Liver (tissue), 10 donors: ENCODE measurements at places on chromosomes 2 and 18. TPM values are rescaled to one million over a fixed set of nuclear protein-coding genes. Genes with fewer than 3 reads are reported as not detected.
A peak's percentile ranks its signal among the peaks of the same experiment; 100 is the strongest.

GRCh38 chr18:11391661-11392060, 217.7 kb upstream of the SLC35G4 start:
- H3K36me3 ChIP-seq: no peaks in the 10 kb centered on the region
- DNase-seq: no peak
- H3K4me3 ChIP-seq: no peak overlapping the region
- no peaks in the 10 kb centered on the region for H3K27me3 ChIP-seq
- H3K27ac ChIP-seq: no peak overlapping the region
- H3K4me1 ChIP-seq: no peaks in the 10 kb centered on the region

DNA sequence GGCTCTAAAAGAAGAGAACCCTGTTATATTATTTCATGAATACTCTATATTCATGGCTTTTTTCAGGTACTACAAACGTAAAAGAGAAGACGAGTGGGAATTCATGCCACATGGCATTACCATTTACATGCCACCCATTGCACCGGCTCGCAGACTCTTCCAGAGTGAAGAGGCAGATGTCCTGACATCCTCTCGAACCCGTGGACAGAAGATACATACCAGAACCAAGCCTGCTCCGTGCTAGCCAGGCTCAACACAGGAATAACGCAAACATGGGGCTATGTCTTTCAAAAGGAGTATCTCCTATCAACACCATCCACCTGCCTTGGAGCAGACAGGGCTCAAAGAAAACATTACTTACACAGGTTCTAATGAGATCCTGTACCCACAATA, 168.8 kb downstream of the THADA start:
- no peaks in the 10 kb centered on the region for H3K27me3 ChIP-seq
- no peak overlapping the region for H3K4me3 ChIP-seq
- H3K27ac ChIP-seq: peak overlapping the region; percentile 63
- no peaks in the 10 kb centered on the region for H3K36me3 ChIP-seq
- DNase-seq: no peak

DNA sequence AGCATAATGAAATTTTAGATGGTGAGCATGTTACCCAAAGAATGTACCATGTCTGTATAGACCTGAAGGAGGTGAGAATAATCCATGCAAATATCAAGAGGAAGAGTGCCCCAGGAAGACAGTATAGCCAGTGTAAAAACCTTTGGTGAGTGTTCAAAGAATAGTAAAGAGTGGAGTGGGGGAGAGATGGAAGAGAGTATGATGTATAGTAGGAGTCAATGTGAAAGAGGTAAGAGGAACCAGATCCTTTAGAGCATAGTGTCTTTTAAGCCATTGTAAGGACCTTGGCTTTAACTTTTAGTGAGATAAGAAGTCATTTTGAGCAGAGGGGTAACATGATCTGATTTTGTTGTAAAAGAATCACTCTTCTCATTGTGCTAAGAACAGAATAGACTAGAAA, 1052.3 kb upstream of the ZEB2 start:
- no peak overlapping the region for H3K4me3 ChIP-seq
- no peaks in the 10 kb centered on the region for H3K27me3 ChIP-seq
- no peak overlapping the region for H3K27ac ChIP-seq
- H3K4me1 ChIP-seq: no peaks in the 10 kb centered on the region

- no peak overlapping the region for H3K27ac ChIP-seq
- no peak for DNase-seq
- H3K4me3 ChIP-seq: no peak overlapping the region
These were observed 61.4 kb downstream of the DYM start for GRCh38 chr18:49399003-49399402.

Gene EFHD1
- total RNA-seq: 3.3 TPM

Gene ZSCAN30
- total RNA-seq: 6.2 TPM

GRCh38 chr2:111659361-111660333, 224.3 kb downstream of the ANAPC1 start:
- H3K4me1 ChIP-seq: no peaks in the 10 kb centered on the region
- H3K4me3 ChIP-seq: no peak overlapping the region
- H3K27me3 ChIP-seq: no peaks in the 10 kb centered on the region
- DNase-seq: peak; percentile 35

GRCh38 chr2:51212374-51212773, 180.4 kb upstream of the NRXN1 start:
- no peak overlapping the region for H3K27ac ChIP-seq
- no peaks in the 10 kb centered on the region for H3K4me1 ChIP-seq
- no peaks in the 10 kb centered on the region for H3K36me3 ChIP-seq
- H3K4me3 ChIP-seq: no peak overlapping the region
- no peaks in the 10 kb centered on the region for H3K27me3 ChIP-seq
- DNase-seq: no peak

Gene MEP1B
- total RNA-seq: not detected

Gene MBP
- total RNA-seq: 21.3 TPM

DNA sequence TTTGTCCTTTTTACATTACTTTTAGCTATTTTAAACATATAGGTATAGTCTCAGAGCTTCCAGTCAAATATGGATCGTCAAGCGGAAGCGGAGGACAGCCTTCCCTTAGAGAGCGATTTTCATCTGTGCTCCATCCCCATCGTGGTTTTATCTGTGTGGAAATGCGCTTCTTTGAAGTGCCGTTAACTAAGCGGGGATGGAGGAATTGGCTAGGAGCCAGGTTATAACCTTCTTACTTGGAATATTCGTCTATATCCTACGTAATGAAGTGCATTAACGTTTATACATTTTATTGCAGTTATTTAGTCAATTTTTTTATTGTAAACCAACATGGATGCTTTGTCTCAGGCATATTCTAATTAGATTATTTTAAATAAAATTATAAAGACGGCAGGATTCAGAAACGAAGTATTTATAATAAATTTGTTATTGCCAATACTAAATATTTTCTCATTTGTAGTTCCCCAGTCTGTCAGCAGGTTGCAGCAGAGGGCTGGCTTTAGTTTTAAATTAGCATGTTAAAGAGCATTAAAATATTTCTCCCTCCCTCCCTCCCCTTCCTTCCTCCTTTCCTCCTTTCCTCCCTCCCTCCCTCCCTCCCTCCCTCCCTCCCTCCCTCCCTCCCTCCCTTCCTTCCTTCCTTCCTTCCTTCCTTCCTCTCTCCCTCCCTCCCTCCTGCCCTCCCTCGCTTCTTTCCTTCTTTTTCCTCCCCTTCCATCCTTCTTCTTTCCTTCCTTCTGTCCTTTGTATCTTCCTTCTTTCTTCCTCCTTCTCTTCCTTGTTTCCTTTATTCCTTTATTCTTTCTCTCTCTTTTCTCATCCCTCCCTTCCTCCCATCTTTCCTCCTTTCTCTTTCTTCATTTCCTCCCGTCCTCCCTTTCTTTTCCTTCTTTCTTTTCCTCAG, 80.6 kb upstream of the DOCK10 start:
- no peak overlapping the region for H3K4me3 ChIP-seq
- no peak overlapping the region for H3K27ac ChIP-seq
- no peaks in the 10 kb centered on the region for H3K27me3 ChIP-seq

GRCh38 chr2:101251844-101252407, 760 bp upstream of the CNOT11 start:
- no peaks in the 10 kb centered on the region for H3K36me3 ChIP-seq
- H3K4me1 ChIP-seq: peaks cover 21% of the 10 kb centered on the region
- no peaks in the 10 kb centered on the region for H3K27me3 ChIP-seq
- H3K4me3 ChIP-seq: peak overlapping the region; percentile 67
- H3K27ac ChIP-seq: peak overlapping the region; percentile 85
- no peak for DNase-seq

DNA sequence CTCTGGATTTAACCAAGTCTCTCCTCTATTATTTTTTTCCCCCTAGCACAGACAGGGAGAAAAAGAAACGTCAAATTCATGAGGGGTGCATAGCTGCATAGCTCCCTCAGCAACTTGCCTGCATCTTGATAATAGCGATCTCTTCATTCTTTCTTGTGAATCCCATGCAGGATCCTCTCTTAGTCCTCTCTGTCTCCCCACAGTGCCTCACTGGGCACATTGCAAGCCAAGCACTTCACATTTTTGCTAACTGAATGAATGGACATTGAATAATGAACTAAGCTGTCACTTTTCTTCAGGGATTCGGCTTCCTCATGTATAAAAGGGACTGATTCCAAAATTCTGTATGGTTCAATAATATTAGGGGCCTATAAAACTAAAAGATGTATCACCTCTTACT, 2.9 kb upstream of the EPB41L3 start:
- H3K36me3 ChIP-seq: no peaks in the 10 kb centered on the region
- no peak for DNase-seq
- no peak overlapping the region for H3K4me3 ChIP-seq
- H3K4me1 ChIP-seq: peaks cover 16% of the 10 kb centered on the region
- no peak overlapping the region for H3K27ac ChIP-seq

GRCh38 chr2:238947920-238948710, 100.2 kb downstream of the TWIST2 start:
- no peaks in the 10 kb centered on the region for H3K36me3 ChIP-seq
- no peak overlapping the region for H3K4me3 ChIP-seq
- no peak overlapping the region for H3K27ac ChIP-seq
- peak; percentile 24 for DNase-seq
- no peaks in the 10 kb centered on the region for H3K4me1 ChIP-seq
- no peaks in the 10 kb centered on the region for H3K27me3 ChIP-seq

Gene CXCR1
- total RNA-seq: 1.8 TPM

DNA sequence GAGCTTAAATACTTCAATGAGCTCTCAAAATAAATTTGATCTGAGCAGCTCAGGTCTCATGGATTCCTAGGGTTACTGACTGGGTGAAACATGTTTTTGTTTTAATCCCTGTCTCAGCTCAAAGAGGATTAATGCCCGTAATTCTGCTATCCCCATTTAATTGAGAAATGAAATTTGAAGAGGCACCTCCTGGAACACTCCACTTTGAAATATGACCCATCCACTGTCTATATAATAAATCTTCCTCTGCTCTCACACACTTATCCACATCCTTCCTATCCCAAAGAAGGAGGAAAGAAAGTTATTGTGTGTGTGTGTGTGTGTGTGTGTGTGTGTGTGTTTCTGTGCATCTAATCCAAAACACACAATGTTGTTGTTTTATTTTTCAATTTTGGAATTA, 2082.4 kb upstream of the PIK3C3 start:
- no peak overlapping the region for H3K27ac ChIP-seq
- no peak for DNase-seq

DNA sequence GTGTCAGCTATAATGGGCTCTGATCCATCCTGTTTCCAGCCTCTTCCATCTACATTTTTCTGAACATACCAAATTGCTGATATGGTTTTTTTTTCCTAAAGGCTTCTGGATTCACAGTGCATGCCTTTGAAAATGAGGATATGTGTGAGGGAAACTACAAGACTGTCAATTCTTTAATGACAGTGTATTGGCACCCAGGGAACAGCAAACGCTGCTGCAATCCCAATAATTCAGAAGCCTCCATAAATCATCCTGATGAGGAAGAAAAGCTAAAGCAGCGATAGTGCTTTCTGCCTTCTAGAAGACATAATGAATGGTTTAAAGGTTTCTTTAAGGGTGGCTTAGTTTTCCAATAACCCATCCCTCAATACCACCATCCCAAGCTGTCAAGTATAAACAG, 304.5 kb upstream of the PKDCC start:
- no peak for DNase-seq
- H3K4me3 ChIP-seq: no peak overlapping the region
- no peaks in the 10 kb centered on the region for H3K4me1 ChIP-seq
- H3K27me3 ChIP-seq: no peaks in the 10 kb centered on the region
- H3K36me3 ChIP-seq: no peaks in the 10 kb centered on the region
- no peak overlapping the region for H3K27ac ChIP-seq

DNA sequence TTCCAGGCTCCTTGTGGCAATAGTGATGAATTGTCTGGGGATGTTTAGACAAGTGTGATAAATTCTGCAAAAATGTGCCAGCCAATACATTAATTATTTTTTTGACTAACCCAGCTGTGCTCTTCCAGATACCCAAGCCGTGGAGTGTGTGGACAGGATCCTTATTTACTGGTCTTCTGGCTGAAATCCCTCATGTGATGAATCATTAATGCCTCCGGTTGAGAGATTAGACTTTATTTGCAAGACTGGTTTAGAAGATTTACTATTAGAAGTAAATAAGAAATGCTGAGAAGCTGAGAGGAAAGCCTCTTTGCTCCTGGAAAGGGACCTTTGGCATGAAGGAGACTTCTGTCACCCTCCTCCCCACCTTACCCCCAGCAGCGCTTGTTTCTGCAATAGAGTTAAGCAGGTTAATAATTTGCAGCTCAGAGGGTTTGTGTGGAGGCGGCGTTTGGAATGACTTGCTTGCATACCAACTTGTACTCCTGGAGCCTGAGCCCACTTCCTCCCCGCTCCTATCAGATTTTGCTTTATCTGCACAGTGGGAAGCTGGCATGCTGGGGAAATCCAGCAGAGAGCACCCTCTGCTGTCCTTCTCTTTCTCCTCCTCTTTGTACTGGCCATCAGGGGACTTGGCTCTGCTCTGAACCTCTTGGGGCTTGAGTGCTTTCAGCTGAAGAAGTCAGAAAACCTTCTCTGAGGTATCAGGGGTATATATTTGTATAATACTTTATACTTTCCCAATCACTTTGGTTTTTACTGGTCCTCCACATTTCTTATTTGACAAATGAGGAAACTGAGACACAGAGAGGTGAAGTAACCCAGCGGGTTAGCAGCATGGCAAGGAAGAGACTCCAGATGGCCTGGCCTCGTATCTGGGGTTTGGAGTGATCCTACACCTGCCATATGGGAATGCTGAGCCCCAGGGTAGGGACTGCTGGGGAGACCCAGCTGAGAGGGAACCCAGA, 16.3 kb downstream of the SLC3A1 start:
- DNase-seq: peak; percentile 46
- no peak overlapping the region for H3K4me3 ChIP-seq
- H3K27ac ChIP-seq: peak overlapping the region; percentile 68
- H3K27me3 ChIP-seq: no peaks in the 10 kb centered on the region
- peaks cover 44% of the 10 kb centered on the region for H3K4me1 ChIP-seq
- no peaks in the 10 kb centered on the region for H3K36me3 ChIP-seq

DNA sequence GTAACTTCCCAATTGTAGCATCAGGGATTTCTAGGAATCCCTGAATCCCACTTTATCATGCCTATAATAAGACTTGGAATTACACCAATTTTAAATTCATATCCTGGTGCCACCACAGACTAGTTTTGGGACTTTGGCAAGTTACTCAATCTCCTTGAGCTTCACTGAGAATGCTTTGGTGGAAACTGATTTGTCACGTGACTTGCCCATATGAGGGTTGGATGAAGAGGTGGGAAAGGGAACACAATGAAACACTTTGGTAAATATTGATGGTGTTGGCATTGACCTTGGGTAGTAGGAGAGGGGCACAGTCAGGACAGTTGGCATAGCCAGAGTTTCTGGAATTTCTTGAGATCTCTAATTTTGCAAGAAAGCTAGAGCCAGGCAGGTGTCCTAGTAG, 452.2 kb downstream of the SLC4A3 start:
- DNase-seq: no peak
- no peak overlapping the region for H3K27ac ChIP-seq
- H3K36me3 ChIP-seq: no peaks in the 10 kb centered on the region

DNA sequence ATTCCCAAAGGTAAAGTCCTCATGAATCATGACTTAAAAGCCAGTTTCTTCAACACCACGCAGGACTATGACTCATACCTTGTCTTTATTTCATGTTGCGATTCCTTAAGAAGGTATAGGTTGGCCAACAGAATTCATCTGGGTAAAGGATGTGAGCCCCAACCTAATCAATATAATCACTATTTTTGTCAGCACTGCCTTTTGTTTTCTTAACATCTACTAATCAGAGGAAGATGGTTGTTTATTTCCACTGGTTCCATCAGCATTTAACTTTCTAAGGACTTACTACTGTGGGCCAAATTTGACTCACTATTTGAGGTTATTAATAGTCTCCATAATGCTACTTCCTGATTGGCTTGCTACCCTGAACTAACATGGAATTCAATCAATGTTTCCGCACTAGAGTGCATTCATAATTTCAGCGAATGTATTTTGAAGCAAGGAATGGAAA, 78.6 kb downstream of the SCG2 start:
- no peak for DNase-seq
- no peaks in the 10 kb centered on the region for H3K4me1 ChIP-seq
- H3K27me3 ChIP-seq: no peaks in the 10 kb centered on the region
- H3K36me3 ChIP-seq: no peaks in the 10 kb centered on the region
- H3K4me3 ChIP-seq: no peak overlapping the region
